ENCODE measurements at places on chromosomes 7 and 10.

GRCh38 chr10:12701696-12702095 lies 299.8 kb downstream of the CCDC3 start:
- no peak for DNase-seq

GRCh38 chr10:4918236-4918635 lies 45.0 kb upstream of the AKR1C1 start:
- no peak for DNase-seq

- DNase-seq: no peak
Measured at GRCh38 chr7:2723138-2723850, 35.3 kb downstream of the AMZ1 start.

GRCh38 chr7:109282726-109283125 lies 713.1 kb downstream of the DNAJB9 start:
- no peak for DNase-seq

- no peak for DNase-seq
Measured at GRCh38 chr10:132233501-132234085, 46.8 kb downstream of the DPYSL4 start.

- no peak for DNase-seq
Measured at GRCh38 chr10:20993389-20993788, 96.3 kb upstream of the NEBL start.

DNA sequence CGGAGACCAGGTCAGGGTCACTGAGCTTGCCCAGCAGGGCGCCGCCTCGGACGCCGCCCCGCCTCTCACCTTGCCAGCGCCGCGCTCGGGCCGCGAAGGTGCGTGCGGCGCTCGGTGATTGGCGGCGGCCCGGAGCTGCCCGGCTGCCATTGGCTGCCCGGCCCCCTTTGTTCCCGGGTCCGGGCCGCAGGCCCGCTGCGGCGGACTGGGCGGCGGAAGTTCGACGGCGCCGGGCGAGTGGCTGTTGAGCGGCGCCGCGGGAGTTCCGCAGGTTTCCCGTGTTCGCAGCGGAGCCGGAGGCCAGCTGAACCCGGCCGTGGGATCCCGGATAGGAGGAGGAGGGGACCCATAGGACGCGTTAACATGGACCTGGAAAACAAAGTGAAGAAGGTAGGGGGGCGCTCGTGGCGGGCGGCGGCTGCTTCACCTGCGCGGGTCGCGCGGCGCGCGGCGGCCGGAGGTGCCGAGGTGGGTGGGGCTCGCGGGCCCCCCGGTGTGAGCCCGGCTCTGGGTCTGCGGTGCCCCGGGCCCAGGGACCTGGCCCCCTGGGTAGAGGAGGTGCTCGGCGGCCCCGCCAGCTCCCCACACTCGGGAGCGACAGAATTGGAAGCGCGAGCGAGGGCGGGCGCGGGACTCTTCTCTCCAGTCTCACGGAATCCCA lies at the start of gene TES:
TSS of gene TES (plus strand) at position 195 of the 661 bp plus-strand sequence. CDS start at position 364, 169 bp downstream.
- peak; percentile 75 for DNase-seq

DNA sequence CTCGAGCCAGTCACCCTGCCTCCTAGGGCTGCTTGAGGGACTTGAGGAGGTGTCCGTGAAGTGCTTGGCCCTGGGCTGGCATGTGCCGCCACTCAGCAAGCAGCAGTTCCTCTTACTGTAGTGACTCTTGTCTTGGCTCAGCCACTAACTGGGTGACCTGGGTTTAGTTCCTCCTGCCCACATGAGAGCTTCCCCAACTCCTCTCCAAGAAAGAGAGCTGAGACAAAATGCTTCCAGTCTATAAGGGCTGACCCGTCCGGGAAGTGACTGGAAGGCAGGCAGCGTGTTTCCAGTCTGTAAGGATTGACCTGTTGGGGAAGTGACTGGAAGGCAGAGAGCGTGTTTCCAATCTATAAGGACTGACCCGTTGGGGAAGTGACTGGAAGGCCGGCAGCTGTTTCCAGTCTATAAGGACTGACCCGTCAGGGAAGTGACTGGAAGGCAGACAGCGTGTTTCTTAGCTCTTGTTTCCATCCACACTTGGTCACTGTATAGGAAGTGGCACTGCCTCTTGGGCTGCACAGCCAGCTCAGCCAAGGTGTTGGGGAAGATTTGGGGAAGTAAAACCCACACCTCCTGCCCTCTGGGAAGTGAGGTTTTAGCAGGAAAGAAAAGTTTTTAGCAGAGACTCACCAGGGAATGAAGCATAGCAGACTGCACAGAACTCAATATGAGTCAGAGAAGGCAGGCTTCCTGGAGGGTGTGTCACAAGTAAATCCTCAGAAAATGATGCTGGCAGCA lies 53.3 kb upstream of the PPIF start:
- peak; percentile 68 for DNase-seq

- no peak for DNase-seq
Measured at GRCh38 chr10:97140902-97141745, 44.6 kb downstream of the SLIT1 start.

DNA sequence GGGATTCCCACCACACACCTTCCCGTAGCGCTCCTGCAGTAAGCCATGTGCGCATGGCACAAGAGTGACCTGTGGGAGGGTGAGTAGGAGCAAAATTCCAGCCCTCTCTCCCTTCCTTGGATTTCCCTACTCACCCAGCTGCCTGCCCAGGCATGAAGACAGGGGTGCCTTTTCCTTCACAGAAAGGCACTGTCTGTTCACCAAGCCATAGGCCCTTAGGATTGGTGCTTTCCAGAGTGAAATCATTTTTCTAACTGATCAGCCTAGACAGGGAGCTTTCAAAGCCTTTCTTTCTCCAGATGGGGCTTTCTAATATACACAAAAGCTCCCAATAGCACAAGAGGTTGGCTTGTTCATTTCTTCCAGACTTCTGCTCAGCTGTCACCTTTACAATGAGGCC lies 79.7 kb downstream of the CTTNBP2 start:
- no peak for DNase-seq

DNA sequence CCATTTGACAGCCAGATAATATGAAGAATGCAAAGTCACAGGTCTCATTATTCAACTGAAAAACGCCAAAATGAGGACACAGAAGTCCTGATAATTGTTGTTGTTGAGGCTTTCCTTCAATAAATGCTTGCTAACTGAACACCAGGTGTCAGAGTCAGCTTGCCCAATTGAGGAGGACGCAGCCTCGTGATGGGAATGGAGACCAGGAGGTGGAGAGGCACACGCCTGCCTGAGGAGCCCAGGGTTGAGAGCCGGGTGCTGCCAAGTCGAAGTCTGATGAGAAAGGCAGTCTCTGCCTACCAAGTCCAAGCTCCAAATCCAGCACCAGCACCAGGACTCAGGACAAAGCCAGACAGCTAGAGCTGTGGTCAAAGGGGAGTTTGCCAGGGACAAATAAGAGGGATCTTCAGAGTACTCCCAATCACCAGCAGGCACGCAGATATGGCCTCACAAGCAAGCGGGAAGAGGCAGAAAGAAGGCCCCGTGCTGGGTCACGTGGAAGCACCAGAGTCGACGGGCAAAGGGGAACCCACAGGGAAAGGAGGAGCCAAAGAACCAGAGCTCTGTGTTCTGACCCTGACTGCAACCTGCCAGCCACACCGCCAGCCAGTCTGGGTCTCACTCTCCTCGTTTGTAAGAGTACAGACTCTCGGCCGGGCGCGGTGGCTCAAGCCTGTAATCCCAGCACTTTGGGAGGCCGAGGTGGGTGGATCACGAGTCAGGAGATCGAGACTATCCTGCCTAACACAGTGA lies 47.6 kb downstream of the VOPP1 start:
- DNase-seq: no peak

GRCh38 chr7:150947761-150948651 lies 30.1 kb downstream of the KCNH2 start:
- no peak for DNase-seq

GRCh38 chr7:142760071-142760642 lies 10.6 kb upstream of the PRSS2 start:
- DNase-seq: no peak

GRCh38 chr7:38671911-38672905 lies 41.0 kb upstream of the AMPH start:
- DNase-seq: no peak

DNA sequence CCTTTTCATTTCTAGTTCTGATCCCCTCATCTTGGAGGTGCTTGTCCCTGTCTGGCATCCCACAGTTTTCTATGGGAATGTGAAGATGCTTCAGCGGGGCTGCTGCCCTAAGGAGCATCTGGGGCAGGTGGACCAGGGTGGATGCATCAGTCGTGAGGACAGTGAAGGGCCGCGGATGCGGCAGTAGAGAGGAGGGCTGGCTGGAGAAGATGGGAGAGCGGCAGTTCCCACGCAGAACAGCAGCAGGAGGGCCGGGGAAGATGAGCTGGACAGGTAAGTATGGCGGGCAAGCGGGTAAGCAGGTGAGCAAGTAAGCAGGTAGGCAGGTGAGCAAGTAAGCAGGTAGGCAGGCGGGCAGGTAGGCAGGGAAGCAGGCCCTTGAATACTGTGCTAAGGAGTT lies 48.9 kb downstream of the ASB13 start:
- DNase-seq: no peak

- DNase-seq: no peak
Measured at GRCh38 chr7:44127161-44127560, 3.8 kb upstream of the POLD2 start.

- no peak for DNase-seq
Measured at GRCh38 chr7:115068220-115068619, 146.3 kb downstream of the MDFIC start.

DNA sequence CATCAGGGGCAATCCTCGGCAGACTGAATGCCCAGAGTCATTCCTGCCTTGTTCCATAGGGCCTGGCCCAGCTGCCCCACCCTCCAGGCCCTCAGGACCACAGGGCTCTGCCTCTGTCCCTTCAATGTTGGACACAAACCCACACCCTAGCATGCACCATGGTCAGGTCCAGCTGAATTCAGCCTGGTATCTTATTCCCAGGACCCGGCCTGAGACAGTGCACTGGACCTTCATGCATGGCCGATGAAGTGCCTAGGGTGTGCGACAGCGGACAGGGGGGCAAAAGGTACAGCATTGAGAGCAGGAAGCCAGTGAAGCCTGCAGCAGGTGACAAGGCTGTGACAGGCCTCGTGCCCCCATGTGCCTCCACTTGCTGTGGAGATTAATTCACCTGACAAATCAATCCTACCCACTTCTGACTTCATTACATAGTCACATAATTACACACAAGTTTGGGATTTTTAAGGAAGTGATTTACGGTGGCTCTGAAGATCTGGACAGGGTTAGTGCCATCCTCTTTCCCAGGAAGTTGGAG lies 261.9 kb downstream of the GRID1 start:
- no peak for DNase-seq

DNA sequence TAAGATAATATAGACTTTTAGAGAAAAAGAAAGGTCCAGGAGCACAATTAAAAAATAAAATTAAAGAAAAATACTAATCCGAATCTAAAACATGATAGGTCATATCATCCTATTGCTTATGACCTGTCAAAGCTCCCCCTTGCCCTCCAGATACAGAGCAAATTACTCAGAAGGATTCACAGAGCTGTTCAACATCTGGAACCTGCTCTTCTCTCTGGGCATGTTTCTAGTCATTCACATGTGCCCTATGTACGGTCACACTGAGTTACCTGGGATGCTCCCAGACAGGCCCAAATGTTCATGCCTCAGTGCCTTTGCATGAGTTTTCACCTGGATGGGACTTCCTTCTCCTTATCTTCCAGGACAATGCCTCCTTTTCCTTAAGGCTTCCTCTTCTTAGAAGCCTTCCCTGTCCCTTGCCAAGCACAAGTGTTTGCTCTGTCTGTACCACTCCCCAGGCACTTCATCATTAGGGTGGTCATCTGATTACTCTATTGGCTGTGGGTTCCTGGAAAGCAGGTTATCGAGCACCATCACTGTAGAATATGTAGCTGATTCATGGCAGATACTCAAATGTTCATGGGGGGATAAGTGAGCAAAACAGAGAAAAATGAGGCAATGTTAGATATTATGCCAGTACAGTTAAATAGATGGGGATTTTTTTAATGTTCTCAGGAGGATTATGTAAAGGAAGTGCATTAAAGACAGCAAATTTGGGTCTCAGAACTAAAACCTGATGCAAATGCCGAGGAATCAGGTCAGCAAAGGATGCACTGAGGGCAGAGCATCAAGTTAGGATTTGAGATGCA lies 12.0 kb upstream of the AOAH start:
- DNase-seq: no peak

GRCh38 chr7:137890449-137890921 lies 43.7 kb upstream of the DGKI start:
- DNase-seq: no peak

- DNase-seq: peak; percentile 59
Measured at GRCh38 chr7:1925973-1926907, 256.2 kb downstream of the ELFN1 start.

GRCh38 chr7:143239813-143240212 lies 18.0 kb downstream of the TAS2R40 start:
- no peak for DNase-seq

DNA sequence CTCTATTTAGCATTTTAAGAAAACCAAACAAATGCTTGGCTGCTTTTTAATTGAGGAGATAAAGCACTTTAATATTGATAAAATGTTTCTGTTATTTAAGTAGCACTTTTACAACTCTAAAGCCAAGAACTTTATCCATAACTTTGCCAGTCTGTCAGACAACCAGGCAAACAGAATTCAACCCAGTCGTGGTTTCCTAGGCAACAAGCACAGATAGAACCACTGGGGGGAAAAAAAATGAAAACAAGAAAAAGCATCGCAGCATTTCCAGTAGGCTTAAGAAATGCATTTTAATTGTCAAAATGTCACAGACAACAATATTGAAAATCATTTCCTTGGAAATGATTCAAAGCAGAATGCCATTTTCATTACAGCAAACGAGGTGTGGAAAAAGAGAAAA lies 323.4 kb downstream of the PARD3 start:
- no peak for DNase-seq

DNA sequence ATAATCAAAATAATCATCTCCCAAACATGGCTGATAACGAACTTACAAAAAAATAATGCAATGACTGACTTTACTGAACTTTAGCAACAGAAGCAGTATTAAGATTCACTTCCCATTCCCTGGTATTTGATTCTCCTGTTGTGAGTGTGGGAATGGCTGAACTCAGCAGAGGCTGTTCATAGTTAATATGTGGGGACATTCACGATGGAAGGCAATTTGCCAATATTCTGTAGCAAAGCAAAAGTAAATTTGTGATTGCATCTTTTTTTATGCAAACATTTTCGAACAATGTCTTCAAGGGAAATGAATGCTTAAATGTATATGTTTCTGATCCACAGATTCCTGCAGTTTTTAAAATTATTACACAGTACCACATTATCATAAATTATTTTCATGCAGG lies 431.7 kb upstream of the KLF6 start:
- no peak for DNase-seq

GRCh38 chr7:27221201-27221797 lies 21.3 kb upstream of the EVX1 start:
- no peak for DNase-seq

GRCh38 chr10:17831896-17832295 lies 22.7 kb downstream of the MRC1 start:
- no peak for DNase-seq

GRCh38 chr10:107727767-107728317 lies 563.3 kb upstream of the SORCS1 start:
- DNase-seq: no peak

- no peak for DNase-seq
Measured at GRCh38 chr10:70956029-70956759, 67.8 kb upstream of the PCBD1 start.

GRCh38 chr10:70053218-70053840 lies 683 bp downstream of the MACROH2A2 start:
- DNase-seq: no peak
